ENCODE measurements at places on chromosomes 7 and 10.

DNA sequence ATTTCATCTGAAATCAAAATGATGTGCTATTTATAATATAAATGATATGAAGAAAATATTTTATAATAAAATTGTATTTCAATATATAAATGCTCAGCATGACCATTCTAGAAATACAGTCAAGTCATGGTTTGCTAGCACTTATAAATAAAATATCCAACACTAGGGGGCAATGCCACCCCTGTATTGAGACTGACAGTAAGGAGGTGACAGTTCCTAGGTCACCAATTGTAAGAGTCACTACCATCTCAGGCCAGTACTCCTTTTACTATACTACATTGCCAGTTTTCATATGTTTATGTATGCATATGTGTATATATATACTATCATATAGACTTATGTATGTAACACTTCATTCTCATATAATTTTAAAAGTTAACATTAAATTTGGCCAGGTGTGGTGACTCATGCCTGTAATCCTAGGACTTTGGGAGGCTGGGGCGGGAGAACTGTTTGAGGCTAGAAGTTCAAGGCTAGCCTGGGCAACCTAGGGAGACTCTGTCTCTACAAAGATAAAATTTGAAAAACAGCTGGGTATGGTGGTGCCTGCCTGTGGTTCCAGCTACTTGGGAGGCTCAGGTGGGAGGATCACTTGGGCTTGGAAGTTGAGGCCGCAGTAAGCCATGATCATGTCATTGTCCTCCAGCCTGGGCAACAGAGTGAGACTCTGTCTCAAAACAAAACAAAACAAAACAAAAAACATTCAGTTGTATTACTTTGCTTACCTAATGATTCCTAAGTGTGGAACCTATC is 2.4 kb upstream of the CNOT4 start:
- peak; percentile 66 for DNase-seq

- DNase-seq, result peak; percentile 75
Measured at GRCh38 chr10:35355971-35356724, 19.8 kb downstream of the CCNY start.

- no peak for DNase-seq
Measured at GRCh38 chr7:23017309-23017708, 3.4 kb upstream of the HYCC1 start.

DNA sequence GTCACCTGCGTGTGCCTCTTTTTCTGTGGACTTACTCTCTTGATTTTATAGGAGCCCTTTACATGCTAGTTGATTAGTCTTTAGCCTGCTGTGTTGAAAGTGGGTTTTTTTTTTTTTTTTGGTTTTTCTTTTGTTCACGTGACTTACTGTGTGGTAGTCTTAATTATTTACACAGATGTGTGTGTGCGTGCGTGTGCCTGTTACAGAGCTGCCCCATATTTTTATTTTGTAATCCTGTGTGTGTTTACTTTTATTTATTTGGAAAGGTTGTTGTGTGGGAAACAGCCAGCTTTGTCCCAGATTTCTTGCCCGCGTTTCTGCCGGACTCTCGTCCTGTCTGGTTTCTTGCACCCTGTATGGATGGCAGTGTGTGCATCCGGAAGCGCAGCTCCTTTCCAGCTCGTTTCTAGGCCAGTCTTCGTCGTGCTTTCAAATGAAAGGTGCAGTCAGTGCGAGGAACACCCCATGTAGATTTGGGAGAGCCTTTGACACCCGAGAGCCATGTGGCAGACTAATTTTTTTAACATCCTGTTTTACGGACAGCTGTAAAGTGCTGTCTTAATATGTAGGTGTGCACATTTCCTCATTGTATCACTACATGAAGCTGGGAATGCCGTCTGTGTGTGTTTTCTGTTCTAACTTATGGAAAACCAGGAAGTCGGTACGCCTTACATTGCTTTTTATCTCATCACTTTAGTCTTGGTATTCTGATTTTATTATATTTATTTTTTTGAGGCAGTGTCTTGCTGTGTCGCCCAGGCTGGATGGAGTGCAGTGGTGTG is 55.6 kb downstream of the DNAJB6 start:
- DNase-seq, result no peak

GRCh38 chr7:31805209-31805818 is 118.3 kb downstream of the PPP1R17 start:
- DNase-seq, result no peak

DNA sequence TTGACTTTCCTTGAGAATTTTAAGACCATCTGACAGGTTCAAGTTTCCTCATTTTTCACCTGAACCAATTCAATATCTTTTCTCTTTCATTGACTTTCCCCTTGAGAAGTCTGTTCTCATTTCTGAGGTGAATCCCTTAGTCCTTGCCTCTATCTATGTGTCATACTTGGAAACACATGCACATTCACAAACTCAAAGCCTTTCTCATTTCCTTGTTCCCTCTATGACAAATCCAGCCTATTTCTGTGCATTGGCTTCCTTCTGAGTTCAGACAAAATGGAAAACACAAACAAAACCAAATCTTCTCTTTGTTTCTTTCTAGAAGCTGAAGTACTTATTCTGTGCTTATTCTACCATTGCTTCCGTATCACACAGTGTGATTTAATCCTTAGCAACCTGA is 13.8 kb downstream of the PTTG1IP2 start:
- no peak for DNase-seq

GRCh38 chr7:90655566-90655965 is 59.4 kb downstream of the CDK14 start:
- peak; percentile 93 for DNase-seq

DNA sequence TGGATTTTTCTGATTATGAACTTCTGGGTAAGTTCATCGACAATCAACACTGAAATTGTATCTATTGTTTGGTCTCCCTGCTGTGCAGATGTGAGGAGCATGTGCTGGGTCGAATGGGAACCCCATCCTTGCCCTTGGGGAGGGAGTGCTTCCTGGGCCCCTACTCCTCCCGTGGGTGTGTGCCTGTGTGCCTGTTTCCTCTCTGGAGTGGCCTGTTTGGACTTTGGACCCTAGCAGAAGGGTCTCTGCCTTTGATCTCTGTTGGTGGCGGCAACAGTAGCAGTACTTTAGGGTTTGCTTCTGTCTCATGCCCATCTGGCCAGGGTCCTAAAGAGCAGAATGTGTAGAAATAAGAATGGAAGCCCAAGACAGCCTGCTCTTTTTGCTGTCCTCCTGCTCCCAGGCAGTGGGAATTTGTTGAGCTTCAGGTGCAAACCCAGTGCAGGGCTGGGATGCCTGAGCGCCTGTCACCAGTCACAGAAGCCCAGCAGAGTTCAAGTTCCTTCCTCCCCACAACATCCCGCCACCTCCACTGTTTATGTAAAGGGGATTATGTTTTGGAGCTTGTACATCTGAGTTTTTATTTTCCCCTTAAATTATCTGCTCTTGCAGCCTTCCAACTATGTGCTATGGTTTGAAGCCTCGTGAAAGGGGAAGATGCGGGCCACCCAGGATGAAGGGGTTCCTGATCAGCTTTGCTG is 1.5 kb upstream of the TACR2 start:
- DNase-seq, result no peak

GRCh38 chr10:121338206-121338980 is 259.9 kb downstream of the FGFR2 start:
- DNase-seq, result no peak

DNA sequence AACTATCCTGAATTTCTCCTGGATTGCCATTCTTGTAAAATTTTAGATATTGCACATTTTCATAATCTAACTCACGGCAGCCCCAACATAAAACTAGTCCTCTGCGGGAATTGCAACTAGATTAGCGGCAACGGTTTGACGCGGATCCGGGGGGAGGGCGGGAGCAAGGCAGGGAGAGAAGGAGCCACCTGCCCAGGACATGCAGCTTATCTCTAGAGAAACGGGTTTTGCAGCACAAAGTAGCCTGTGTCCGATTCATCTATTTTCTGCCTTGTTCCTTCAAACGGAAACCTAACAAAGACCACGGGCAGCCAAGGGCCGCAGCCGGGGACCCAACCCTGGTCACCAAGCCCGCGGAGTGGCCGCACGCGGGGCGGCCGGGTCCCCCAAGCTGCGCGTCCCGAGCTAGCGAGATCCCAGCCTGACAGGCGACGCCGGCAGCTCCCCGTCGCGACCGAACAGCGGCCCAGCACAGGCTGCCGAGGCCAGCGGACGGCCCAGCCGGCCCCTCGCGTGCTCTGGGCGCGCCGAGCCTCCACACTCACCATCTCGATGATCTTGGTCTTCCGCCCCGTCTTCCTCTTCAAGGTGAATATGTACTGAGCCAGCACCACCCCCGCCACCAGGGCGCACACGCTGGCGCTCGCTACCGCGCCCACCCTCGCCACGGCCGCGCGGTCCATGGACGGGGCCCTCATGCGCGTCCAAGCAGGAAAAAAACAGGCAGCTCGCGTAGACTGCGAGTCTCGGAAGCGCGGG is at the start of gene NT5C3A:
Gene NT5C3A (minus strand): TSS at position 754 of the 759 bp plus-strand sequence. CDS start 71 bp downstream, at position 683.
- peak; percentile 23 for DNase-seq

DNA sequence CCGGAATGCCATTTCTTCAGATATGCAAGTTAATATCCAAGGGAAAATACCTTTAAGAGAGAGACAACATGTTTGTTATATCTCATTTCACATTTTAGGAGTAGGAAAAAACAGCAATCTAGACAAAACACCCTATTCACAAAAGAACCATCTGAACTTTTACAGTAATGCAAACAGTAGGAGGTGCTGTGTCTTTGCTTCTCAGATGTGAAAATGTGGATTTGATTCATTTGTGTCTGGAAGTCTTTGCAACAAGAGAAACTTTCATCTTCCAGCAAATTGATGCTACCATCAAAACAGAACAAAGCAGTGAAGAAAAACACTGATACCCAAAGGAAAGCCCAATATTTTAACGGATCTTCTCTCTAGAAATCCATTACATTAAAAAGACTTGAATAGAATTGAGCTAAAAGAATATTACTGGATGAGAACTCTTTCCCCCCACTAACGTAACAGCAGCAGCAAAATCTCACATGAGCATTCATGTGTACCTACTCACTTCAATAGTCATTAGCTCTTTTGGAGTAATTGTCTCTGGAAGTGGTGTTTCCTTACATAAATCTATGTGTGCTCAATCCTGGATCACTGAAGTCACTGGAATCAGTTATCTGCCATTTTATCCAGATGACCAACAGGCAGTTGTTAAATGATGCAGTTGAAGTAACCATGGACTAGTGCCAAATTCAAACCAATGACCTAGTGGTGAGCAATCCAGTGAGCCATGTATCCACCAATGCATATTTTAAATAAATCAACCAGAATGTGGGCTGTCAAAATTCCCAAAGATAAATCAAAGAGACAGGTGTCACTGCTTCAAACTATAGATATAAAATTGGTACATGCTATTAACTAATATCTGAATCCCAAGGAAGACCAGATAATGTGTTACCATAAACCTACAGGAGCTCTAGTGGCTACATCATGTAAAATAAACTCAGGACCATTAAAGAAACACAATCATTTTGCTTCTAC is 1.8 kb downstream of the SEMA3C start:
- DNase-seq, result peak; percentile 82

DNA sequence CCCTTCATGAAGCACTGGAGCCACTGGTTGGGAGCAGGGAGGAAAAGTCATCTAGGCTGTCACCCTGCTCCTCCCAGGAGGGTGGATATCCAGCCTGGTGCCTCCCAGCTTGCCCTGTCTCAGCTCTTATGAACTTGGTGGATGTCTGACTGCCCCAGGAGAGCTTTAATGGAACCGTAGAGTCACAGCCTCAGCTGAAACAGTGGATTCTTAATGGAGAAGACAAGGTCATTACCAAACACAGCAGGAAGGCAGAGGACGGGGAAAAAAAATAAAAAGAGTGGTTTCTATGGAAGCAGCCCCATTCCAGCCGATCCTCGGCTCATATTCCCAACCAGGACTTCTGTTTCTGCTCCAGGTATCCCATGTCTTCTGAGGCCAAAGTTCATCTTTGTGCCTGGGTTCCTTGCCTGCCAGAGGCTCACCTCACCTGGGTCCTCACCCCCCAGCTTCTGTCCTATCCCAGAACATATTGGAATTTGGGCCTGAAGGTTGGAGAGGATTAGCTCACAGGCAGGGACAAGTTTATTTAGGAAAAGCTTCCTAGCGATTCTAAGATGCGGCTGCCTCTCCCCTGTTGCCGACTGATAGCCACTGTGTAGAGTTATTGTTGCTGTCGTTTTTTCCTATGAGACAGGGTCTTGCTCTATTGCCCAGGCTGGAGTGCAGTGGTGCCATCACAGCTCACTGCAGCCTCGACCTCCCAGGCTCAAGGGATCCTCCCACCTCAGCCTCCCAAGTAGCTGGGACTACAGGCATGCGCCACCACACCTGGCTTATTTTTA is 15.6 kb downstream of the CCL26 start:
- DNase-seq, result no peak

- peak; percentile 80 for DNase-seq
Measured at GRCh38 chr7:66413379-66414114, 208.4 kb downstream of the TPST1 start.

Measured in amniotic epithelial cell (primary cell).